ENCODE measurements at places on chromosomes 2 and 18. TPM values are rescaled to one million over a fixed set of nuclear protein-coding genes. Genes with fewer than 3 reads are reported as not detected.

Gene SMARCAL1
- 5.8 TPM for polyA plus RNA-seq

Gene SULT1C3
- not detected for polyA plus RNA-seq

Gene KCNE4
- 2.7 TPM for polyA plus RNA-seq

Gene DSG1
- polyA plus RNA-seq: 0.03 TPM

Gene PAX3
- polyA plus RNA-seq: not detected

Gene KANSL1L
- polyA plus RNA-seq: 7.0 TPM
